H1 (cell line): ENCODE measurements at places on chromosomes 2 and 18. TPM values are rescaled to one million over a fixed set of nuclear protein-coding genes. Genes with fewer than 3 reads are reported as not detected.

- peak; percentile 33 for DNase-seq
Measured at GRCh38 chr2:216350214-216350791, 22.0 kb downstream of the MARCHF4 start.

The PCARE gene
- total RNA-seq = not detected in 2 replicates

- DNase-seq = no peak
Measured at GRCh38 chr2:201795607-201796477, 10.5 kb upstream of the CDK15 start.

The TTN gene
- 6.9 and 9.7 TPM in 2 replicates for total RNA-seq

The GBX2 gene
- 0.89 and 1.2 TPM in 2 replicates for total RNA-seq

The ELOA2 gene
- total RNA-seq = not detected in 2 replicates

GRCh38 chr2:210399440-210400041 is 77.0 kb downstream of the LANCL1 start:
- no peak for DNase-seq

The ARHGAP28 gene
- 14.4 and 15.4 TPM in 2 replicates for total RNA-seq

DNA sequence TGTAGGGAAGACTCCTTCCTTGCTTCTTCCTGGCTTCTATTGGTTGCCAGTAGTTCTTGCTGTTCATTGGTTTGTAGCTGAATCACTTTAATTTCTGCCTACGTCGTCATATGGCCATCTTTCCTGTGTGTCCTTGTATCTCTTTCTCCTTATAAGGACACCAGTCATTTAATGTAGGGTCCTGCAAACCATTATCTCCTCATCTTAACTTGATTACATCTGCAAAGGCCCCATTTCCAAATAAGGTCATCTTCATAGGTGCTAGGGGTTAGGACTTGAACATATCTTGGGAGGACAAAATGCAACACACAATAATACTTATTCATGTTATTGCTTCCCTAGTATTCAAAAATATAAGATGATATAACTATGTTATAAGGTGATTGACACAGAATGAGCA is 95.5 kb upstream of the TTC27 start:
- DNase-seq = no peak

DNA sequence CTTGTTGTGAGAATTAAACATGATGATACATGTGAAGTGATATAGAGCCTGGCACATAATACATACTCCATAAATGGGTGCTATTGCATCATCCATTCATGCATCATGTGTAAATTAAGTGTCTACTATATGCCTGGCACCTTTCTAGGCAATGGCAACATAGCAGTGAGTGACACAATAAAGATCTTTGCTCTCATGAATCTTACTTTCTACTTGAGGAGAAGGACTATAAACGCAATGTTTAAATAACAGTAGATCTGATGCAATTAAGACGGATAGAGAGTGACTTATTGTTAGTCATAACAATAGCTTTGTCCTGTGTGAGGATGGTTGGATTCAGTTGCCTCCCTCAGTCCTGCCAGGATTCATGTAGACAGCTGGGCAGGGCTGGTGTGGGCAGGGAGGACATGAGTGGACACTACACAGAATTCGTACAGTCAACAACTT is 88.4 kb upstream of the NPAS2 start:
- no peak for DNase-seq

GRCh38 chr2:177195194-177195593 is 17.4 kb upstream of the HNRNPA3 start:
- no peak for DNase-seq

The PAIP2B gene
- total RNA-seq = 30.4 and 31.3 TPM in 2 replicates

GRCh38 chr18:71529703-71530303 is 1014.3 kb downstream of the CBLN2 start:
- no peak for DNase-seq

DNA sequence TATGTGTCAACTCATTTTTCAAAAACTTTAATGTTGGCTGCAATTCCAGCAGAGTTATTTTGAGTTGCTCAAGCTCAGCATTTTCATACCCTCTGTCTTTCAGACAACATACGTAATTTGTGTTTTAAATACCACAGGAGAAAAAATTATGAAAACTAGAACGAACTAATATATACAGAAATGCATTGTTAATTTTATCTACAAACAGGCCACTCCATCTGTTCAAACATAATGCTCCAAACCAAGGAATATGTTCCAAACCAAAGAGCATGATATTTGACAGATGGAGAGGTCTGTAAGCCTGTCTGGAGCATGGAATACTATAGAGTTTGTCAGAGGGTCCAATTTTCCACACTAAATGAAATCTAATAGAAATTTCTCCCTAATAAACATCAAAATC is 536.2 kb upstream of the FSIP2 start:
- DNase-seq = no peak

- no peak for DNase-seq
Measured at GRCh38 chr2:80053522-80054345, 250.8 kb downstream of the LRRTM1 start.

DNA sequence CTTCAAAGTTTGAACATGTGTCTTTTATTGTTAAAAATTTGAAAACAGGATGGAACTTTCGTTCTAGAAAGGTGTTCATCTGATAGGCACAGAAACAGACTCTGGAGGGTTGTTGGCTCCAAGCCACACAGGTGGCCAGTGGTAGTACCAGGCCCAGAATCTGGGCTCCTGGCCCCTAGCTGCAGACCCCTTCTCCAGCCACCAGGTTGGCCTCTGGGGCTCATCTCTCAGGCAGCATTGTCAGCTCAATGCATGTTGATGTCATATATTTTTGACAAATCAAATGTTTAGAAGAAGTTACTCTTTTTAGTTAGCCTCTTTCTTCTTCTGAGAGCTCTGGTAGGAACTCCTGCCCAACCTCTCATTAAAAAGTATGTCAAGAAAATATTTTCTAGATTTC is 34.5 kb upstream of the CHRNA1 start:
- DNase-seq = no peak

The FAM210A gene
- 25.4 and 27.2 TPM in 2 replicates for total RNA-seq

The PROKR1 gene
- 3.9 and 4.0 TPM in 2 replicates for total RNA-seq

GRCh38 chr2:190547886-190548285 is 13.4 kb upstream of the NEMP2 start:
- no peak for DNase-seq

DNA sequence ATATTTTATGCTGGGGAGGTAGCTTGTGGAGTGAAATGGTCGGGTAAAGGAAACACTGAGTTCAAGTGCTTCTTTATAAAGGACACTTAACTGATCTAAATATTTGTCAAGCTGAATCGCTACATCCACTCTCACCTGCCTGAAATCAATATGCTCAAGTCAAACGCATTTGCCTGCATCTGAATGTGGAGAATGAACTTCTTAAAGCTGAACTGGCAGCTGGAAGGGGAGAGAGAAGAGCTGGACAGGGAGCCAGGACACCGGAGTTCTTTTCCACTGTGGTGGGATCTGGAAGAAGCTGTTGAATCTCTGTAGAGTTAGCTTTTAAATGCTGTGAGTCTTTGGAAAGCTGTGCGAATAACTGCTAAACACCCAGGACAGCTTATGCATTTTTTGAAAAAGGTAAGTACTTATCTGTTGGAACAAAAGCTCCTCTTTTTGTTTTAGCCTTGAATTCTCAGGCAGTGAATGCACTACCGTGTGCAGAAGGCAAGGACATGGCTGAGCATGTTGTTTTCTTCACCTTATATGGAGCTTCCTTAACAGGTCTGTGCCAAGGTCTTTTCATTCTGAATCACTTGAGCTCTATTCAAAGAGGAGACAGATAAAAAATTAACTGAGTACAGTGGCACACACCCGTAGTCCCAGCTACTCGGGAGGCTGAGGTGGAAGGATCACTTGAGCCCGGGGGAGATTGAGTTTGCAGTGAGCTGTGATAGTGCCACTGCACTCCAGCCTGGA is 74.2 kb upstream of the KLF7 start:
- DNase-seq = no peak

The OTOF gene
- total RNA-seq = not detected in 2 replicates

DNA sequence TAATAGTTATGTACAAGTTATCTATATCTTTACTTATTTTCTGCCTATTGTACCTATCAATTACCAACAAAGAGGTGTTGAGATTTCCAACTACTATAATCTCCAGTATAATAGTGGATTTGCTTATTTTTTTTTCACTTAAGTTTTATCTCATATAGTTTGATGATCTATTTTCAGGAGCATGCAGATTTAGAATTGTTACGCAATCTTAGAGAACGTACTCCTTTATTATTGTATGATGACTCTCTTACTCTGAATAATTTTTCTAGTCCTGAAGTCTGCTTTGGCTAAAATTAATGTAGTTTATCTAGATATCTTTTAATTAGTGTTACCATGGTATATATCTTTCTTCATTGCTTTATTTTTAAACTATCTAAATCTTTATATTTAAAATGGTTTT is 205.2 kb downstream of the SCG2 start:
- no peak for DNase-seq

- no peak for DNase-seq
Measured at GRCh38 chr2:173254659-173255058, 100.0 kb upstream of the CDCA7 start.

- DNase-seq = no peak
Measured at GRCh38 chr2:240764605-240765004, 55.4 kb downstream of the KIF1A start.

DNA sequence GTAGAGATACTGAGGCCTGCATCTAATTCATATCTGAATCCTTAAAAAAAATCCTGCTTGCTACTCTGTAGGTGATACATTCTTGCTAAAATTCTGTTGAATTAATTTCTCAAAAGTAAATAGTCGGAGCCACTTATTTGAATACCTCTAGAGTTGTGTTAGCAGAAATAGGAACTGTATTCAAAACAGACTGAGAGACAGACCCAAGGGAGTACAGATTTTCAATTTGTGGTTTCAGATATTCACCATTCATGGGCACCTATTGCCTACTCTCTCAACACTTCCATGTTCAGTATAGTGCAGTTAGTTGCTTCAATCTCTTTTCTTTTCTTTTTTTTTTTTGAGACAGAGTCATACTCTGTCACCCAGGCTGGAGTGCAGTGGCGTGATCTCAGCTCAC is 46.6 kb upstream of the CTLA4 start:
- no peak for DNase-seq

The INPP5D gene
- total RNA-seq = 7.1 and 8.6 TPM in 2 replicates

The LYG2 gene
- total RNA-seq = not detected in 2 replicates

The CDK15 gene
- total RNA-seq = not detected in 2 replicates

GRCh38 chr2:56224316-56224715 is 40.5 kb downstream of the CCDC85A start:
- DNase-seq = no peak

The NEB gene
- 2.5 and 2.6 TPM in 2 replicates for total RNA-seq

DNA sequence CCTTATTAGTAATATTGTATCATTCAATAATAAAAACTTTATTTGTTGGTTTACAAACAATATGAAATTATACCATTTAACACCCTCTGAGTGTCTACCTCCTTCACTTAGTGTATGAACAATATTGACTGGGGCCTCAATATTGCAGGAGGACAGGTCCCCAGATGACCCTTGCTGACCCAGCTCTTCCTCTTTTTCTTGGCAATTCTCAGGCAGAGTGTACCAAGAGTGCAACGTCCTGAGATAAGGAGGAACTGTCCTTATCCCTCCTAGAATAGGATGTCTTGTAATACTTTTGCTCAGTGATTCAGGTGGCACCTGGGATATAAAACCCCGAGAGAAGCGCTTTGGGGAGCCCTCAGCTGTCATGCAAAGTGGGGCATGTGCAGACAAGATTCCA is 76.8 kb downstream of the PLA2R1 start:
- DNase-seq = no peak

The CAPN14 gene
- total RNA-seq = 0.07 and 0.08 TPM in 2 replicates

The COL4A4 gene
- 0.67 and 1.7 TPM in 2 replicates for total RNA-seq

The DSG4 gene
- total RNA-seq = not detected in 2 replicates

The GKN1 gene
- not detected in 2 replicates for total RNA-seq

The FEV gene
- total RNA-seq = not detected in 2 replicates

DNA sequence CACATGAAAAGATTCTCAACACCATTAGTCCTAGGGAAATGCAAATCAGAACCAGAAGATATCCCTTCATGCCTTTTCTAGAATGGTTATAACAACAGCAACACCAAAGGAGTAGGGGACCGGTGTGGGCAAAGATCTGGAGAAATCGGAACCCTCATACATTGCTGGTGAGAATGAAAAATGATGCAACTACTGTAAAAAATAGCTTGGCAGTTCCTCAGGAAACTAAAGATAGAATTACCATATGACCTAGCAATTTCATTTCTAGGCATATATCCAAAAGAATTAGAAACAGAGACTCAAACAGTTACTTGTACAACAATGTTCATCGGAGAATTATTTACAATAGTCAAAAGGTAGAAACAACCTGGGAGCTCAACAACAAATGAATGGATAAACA is 29.2 kb upstream of the CDH7 start:
- DNase-seq = no peak

- no peak for DNase-seq
Measured at GRCh38 chr2:36497570-36498163, 100.3 kb downstream of the FEZ2 start.

- DNase-seq = no peak
Measured at GRCh38 chr2:44850016-44850415, 91.5 kb upstream of the SIX3 start.
